ENCODE measurements at places on chromosomes 2 and 18.

DNA sequence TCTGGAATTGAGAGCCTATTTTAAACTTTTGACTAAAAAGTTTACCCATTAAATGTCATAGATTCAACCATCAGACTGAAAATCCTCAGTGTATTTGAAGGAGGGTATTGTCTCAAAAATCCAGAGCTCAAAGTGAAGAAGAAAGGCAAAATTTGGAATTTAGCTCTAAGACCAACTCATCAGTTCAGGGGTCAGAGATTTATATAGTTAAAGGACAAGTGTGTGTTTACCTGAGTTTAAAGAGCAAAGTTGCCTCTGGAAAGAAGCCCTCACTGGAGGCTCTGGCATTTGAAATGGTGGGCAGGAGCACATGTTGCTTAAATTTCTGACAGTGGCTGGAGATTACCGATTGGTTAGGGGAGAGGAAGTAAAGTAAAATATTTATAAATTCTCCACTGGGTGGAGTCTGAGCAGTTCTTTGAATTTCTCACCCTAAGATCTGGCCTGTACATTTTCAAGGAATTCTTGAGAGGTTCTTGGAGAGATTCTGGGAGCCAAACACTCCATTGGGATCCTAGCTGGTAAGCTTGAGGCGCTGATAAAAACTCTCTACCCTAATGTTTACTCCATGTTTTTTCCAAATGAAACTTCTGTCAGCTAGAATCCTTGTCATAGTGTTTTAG, at the start of gene KYNU:
TSS of gene KYNU (plus strand) at position 449 of the 623 bp plus-strand sequence. CDS start 7,704 bp downstream, outside the sequence.
- no peak for DNase-seq

GRCh38 chr2:101751875-101752619, 54.5 kb downstream of the MAP4K4 start:
- DNase-seq: no peak

- DNase-seq: no peak
These were observed 32.7 kb downstream of the NLRC4 start for GRCh38 chr2:32231959-32232358.

DNA sequence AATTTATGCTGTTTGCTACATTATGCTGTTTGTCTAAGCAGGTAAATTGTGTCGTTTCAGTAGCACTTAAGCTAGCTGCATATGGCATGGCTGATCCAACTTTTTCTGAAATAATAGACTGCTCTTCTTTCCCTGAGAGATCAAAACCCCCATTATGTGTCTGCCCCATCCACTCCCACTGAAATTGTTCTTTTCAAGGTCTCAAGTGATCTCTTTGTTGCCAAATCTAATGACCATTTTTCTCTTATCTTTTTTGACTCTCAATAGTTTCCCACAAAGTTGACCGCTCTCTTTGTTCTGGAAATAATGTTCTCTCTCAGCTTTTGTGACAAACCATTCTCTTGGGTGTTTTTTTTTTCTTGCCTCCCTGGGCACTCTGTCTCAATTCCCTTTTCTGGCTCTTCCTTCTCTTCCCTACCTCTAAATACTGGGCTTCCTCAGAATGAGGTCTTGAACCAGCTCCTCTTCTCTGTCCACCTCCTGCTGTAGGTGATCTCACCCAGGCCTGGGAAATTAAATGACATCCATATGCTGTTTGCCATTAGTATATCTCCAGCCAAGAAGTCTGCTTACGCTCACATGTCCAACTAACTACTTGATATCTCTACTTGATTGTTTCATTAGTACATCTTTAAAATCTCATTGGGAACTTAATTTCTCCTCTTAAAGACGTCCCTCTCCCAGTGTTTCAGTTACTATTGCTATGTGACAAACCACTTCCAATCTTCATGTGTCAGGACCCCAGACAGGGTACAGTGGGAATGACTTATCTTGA, 107.3 kb upstream of the TLK1 start:
- no peak for DNase-seq

GRCh38 chr2:72927619-72928550, 10.6 kb downstream of the EMX1 start:
- no peak for DNase-seq

GRCh38 chr18:8658858-8659485, 46.4 kb upstream of the MTCL1 start:
- DNase-seq: peak; percentile 71

GRCh38 chr2:1115843-1116539, 165.3 kb downstream of the SNTG2 start:
- DNase-seq: no peak

DNA sequence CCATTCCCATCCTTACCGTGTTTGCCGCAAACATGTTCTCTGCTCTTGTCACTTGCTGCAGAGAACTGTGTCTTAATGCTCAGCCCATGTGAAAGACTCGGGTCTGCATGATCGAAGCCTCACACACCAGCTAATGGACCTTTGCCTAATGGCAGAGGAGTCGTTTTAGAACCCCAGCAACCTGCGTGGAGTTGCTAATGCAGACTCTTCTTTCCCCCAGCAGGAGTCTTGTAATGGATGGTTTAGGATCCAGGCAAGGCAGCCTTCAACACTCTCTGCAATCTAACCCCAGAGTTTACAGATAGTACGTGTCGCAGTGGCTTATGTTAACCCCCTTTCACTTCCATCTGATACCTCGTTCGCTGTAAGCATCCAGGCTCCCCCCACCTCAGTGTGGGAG, 316.4 kb downstream of the AGAP1 start:
- no peak for DNase-seq

- DNase-seq: no peak
These were observed 879 bp upstream of the EPAS1 start for GRCh38 chr2:46296216-46296839.

- no peak for DNase-seq
These were observed 42.2 kb downstream of the ARID5A start for GRCh38 chr2:96578731-96579130.

DNA sequence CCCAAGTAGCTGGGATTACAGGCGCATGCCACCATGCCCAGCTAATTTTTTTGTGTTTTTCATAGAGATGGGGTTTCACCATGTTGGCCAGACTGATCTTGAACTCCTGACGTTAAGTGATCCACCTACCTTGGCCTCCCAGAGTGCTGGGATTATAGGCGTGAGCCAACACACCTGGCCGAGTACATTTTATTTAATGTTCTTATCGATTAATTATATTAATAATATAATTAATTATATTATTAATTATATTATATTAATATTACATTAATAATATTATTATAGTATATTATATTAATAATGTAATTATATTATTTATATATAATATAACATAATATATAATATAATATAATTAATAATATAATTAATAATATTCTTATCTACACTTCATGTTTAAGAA, 101.4 kb downstream of the CCDC85A start:
- DNase-seq: no peak

GRCh38 chr18:24443870-24444269, 16.6 kb upstream of the HRH4 start:
- no peak for DNase-seq

All from NCI-H1417 (cell line).